Fibroblast of skin of scalp (primary cell): ENCODE measurements at places on chromosomes 1 and 21.

- DNase-seq = peak; percentile 44
Measured at GRCh38 chr21:44054710-44055109, 42.6 kb downstream of the TRAPPC10 start.

DNA sequence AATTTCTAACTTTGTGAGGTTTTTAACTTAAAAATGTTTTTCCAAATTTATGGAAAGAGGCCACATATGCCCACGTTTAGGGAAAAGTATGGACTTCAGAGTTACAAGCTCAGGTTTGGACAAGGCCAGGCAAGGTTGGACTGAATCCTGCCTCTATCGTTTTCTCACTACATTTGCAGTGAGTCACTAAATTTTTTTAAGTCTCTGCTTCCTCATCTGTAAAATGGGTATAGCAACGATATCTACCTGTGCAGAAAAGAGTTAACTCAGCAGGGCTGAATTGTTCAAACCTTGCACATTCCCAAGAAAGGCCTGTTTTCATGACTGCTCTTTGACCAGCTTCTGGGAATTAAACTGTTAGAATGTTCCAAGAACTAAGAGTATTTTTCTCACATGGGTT lies 159.1 kb downstream of the LTN1 start:
- no peak for DNase-seq

DNA sequence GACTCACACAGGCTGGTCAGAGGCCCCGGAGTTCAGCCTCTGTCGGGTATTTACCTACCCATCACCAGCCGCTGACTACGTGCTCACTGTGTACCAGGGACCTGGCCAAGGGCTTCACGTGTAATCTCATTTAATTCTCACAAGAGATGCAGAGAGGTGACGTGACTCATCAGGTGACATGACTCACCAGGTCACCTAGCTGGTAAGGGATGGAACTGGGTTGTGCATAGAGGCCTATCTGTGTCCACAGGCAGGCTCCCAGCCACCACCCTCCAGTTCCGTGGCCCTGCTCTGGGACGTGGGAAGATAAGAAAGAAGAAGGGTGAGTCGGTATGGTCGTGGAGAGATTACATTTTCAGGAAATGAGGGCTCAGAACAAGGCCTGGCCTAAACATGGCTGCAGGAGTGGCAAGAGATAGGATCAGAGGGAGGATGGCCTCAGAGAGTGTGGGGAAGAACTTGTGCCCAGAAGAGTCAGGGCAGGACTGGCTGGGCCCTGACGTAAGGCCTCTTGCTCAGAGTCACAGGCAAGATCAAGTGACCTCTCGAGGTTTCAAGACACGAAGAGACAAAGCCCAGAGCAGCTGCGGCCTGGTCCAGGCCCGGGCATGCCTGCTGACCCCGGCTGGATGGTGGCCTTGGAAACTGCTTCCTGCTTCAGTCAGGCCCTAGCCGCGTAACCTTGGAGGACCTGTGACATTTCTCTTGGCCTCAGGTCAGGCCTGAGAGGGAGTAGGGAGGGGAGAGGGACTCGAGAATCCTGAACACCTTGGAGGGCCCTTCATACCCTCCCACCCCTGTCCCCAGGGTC lies 52.7 kb upstream of the WASF2 start:
- DNase-seq = no peak

GRCh38 chr1:10832703-10833102 lies 36.3 kb upstream of the CASZ1 start:
- DNase-seq = no peak

DNA sequence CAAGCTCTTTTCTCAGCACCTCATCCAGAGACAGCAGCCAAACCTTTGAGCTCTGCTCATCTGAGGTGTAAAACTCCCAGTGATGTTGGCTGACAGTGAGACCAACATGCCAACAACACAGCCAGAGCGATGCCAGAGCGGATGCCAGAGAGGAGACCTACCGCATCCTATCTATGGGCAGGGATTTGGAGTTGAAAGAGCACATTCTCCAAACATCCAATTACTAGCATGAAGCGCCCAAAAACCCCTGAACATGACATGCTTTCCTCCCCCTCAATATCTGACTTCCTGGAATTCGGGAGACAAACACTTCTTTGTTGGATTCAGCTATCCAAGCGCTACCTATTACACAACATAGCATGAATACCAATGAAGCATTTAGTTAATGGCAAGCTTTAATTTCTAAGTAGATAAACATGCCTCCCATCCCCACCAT lies 23.1 kb upstream of the PAXBP1 start:
- no peak for DNase-seq

DNA sequence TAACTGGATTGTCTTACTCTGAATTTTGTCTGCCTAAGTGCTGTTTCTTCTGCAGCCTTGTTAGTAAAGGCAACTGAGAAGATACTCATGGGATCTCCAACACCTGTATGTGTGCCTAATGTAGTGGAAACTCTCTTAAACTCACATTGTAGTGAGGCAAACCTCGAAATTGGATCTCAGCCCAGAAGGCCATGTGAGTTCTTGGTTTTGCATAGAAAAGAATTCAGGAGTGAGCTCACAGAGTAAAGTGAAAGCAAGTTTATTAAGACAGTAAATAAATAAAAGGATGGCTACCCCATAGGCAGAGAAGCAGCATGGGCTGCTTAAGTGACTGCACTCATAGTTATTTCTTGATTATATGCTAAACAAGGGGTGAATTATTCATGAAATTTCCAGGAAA lies 1344.7 kb downstream of the NCAM2 start:
- DNase-seq = no peak

DNA sequence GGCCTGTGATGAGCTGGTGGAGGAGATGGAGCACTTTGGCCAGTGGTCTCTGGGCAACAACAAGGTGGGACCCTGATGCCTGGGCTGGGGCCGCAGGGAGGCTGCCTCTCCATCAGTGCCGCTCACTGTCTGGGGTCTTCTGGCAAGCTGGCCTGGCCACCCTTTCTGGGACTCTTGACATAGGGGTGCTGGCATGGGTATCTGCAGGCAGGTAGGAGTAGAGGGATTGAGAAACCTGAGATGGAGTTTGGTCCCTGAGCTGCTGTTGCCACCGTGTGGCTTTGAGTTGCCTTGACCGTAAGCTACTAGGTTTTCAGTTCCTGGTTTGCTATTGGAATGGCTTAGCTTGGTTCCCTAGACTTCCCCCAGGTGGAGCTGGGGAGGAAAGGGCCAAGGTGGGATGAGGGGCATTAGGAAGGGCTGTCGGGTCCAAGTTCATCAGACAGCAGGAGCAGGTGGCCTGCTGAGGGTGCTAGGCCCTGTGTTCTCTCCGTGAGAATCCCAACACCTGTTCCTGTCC lies 13.2 kb upstream of the MFN2 start:
- DNase-seq = peak; percentile 14

GRCh38 chr1:205316161-205316566 lies 5.4 kb downstream of the NUAK2 start:
- DNase-seq = no peak

- peak; percentile 13 for DNase-seq
Measured at GRCh38 chr21:44012474-44013379, 618 bp downstream of the TRAPPC10 start.

DNA sequence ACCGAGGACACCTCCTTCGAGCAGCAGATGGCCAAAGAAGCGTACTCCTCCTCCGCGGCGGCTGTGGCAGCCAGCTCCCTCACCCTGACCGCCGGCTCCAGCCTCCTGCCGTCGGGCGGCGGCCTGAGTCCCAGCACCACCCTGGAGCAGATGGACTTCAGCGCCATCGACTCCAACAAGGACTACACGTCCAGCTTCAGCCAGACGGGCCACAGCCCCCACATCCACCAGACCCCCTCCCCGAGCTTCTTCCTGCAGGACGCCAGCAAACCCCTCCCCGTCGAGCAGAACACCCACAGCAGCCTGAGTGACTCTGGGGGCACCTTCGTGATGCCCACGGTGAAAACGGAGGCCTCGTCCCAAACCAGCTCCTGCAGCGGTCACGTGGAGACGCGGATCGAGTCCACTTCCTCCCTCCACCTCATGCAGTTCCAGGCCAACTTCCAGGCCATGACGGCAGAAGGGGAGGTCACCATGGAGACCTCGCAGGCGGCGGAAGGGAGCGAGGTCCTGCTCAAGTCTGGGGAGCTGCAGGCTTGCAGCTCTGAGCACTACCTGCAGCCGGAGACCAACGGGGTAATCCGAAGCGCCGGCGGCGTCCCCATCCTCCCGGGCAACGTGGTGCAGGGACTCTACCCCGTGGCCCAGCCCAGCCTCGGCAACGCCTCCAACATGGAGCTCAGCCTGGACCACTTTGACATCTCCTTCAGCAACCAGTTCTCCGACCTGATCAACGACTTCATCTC lies 106.8 kb upstream of the VAMP3 start:
- no peak for DNase-seq

GRCh38 chr1:230459465-230459864 lies 33.3 kb upstream of the PGBD5 start:
- no peak for DNase-seq

DNA sequence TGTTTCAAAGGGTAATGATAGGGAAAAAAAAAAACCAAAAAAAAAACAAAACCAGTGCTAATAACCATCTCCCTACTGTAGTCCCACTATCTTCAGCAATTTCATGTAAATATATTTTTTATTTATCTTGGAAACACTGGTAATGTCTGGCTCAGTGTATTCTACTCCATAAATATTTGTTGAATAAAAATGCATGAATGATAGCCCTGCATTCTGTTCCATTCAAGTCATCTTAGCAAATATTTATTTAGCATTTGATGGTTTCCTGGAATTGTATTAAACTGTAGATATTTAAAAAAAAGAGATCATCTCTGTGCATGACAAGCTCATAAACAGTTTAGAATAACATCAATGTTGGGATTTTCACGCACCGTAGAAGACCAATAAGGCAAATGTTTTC lies 24.2 kb downstream of the IL23R start:
- DNase-seq = no peak

- peak; percentile 25 for DNase-seq
Measured at GRCh38 chr1:167564612-167565270, 11.2 kb upstream of the CREG1 start.

- no peak for DNase-seq
Measured at GRCh38 chr1:178188306-178188705, 94.4 kb downstream of the RASAL2 start.

DNA sequence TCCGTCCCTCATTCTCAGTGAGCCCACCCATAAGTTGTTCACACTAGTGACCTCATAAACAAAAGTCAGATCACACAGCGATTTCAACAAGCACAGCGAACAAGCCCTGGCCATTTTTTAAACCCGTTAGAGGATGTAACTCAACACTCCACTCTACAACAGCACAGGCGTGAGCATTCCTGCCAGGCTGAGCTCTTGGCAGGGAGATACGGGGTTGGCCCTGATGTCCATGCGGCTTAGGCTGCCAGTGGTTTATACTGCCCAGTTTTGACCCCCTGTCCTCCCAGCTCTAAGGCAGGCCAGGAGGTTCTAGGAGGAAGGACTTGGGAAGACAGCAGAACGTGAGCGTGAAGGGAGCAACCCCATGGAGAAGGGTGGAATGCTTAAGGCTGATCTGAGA lies 35.0 kb downstream of the PARP1 start:
- no peak for DNase-seq

DNA sequence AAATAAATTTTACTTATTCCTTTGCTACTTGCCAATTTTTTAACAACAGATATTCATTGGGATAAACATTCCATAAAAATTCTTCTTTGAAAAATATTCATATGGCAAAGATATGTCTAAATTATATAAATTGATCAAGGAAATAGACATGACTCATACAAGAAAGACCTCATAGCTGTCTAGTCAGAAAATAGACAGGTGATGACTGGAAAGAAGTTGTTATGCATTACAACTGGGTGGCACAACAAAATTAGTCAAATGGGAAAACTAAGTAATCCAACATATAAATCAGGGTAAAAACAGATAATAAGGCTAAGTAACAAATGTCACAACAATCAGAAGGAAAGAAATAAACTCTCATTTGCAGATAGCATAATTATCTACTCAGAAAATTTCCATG lies 92.0 kb downstream of the USH2A start:
- DNase-seq = no peak

DNA sequence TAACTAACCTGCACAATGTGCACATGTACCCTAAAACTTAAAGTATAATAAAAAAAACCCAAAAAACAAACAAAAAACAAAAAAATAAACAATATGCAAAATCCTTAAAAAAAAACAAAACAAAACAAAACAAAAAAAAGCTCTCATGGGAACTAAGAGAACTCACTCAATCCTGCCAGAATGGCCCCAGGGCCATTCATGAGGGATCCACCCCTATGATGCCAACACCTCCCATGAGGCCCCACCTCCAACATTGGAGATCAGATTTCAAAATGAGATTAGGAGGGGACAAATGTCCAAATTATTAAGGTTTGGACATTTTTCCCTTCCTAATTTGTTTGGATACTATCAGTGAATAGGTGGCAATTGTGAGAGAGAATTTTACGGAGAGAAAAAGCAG lies 10.2 kb downstream of the CYP4B1 start:
- no peak for DNase-seq

GRCh38 chr1:151849126-151849525 lies 4.4 kb downstream of the THEM5 start:
- DNase-seq = no peak

DNA sequence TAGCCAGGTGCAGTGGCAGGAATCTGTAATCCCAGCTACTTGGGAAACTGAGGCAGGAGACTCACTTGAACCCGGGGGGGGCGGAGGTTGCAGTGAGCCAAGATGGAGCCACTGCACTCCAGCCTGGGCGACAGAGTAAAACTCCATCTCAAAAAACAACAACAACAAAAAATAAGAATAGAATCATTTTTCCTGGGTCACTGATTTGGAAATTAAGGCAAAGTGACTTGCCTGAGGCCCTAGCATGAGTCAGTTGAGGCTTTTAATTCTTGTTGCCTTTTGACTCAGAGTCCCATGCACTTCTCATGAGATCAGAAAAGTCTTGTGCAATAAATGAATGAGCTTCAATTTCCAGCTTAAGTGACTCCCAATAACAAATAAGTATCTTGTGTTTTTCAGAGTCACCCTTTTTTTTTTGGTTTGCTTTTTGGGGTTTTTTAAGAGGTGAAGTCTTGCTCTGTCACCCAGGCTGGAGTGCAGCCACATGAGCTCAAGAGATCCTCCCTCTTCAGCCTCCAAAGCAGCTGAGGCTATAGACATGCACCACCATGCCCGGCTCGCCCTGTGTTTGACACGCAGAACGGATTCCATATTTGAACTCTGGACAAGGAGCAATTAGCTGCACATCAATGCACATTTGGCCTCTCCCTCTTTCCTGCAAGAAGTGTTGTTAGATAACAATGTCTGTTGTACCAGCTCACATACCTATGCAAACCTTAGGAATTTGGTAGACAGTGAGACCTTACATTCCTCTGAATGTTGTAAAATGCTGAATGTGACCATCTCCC lies 3.4 kb upstream of the PLEKHM2 start:
- peak; percentile 84 for DNase-seq

DNA sequence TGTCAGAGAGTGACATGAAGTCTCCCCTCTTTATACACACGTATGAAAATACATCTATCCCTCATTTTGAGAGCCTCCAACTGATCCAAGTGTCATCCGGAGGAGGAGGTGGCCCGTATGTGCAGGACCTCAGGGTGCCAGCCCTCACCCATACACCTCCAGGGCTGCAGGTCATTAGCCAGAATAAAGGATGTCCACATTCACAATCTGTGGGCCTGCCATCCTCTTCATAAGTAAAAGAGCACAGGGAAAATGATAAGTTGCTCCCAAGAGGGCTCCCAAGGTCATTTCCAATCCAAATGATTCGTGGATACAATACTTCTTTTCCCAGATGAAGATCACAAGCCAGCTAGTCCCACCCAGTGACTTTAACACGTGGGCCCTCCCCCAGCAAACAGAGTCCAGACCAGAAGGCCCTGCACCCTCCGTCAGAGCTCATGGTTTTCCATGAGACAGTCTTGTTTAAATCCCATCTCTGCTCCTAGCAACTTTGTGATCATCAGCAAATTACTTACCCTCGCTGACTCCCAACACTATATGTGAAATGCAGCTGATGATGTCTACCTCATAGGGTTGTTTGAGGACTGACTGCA lies 28.6 kb downstream of the RNASEL start:
- no peak for DNase-seq

GRCh38 chr1:86468501-86468977 lies at the start of gene CLCA1:
Gene CLCA1, plus strand, starts transcription at chr1:86468927. Its CDS starts 45 bp downstream, at chr1:86468972.
- DNase-seq = no peak
